ENCODE measurements at places on chromosomes 12 and 14. TPM values are rescaled to one million over a fixed set of nuclear protein-coding genes. Genes with fewer than 3 reads are reported as not detected.

DNA sequence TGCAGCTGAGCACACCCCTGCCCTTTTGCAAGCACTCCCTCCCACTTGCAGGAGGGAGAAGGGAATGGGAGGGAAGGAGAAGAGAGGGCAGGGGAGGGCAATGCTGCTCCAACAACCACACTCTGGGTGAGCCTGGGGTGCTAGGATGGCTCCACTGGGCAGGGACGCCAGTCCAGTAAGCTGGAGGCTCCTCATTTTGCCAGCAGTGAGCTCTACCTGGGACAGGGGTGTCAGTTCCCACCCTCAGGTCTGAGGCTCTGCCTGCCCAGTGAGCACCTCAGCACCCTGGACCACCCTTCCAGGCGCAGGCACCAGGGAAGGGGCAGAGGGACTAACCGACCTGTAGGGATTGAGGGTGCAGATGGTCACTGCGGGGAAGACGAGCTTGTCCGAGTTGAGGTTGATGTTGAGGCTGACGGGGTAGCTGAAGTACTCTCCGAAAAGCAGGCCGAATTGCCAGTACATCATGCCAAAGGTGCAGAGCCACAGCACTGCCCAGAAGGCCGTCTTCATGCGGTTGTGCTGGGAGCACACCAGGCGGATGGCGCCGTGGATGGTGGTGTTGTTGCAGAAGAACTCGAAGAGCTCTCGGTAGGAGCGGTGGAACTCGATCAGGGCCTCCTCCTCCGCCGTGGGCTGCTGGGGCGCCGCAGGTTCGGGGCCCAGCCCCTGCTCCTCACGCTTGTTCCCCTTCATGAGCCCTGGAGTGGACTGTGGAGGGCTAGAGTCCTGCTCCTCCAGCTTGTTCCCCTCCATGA is 1.2 kb downstream of the SCNN1A start:
- H3K36me3 ChIP-seq = no peaks in the 10 kb centered on the region
- no peaks in the 10 kb centered on the region for H3K27me3 ChIP-seq
- no peak overlapping the region for H3K27ac ChIP-seq
- H3K4me3 ChIP-seq = no peak overlapping the region

- no peak overlapping the region for H3K4me3 ChIP-seq
- H3K36me3 ChIP-seq = no peaks in the 10 kb centered on the region
- DNase-seq = no peak
- no peak overlapping the region for H3K27ac ChIP-seq
These were observed 23.6 kb downstream of the IRF2BPL start for GRCh38 chr14:77004711-77005460.

DNA sequence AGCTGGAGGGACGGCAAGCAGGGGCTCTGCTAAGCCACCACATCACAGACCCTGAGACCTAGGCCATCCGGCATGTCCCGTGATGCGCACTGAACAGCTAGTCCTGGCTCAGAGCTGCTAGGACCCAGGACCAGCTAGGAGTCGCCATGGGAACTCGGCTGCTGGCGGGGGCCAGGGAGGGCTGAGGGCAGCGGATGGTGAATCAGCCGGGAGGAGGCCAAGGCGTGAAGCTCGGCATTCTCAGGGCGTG is 5.1 kb downstream of the AHNAK2 start:
- H3K4me1 ChIP-seq = peaks cover 40% of the 10 kb centered on the region
- H3K4me3 ChIP-seq = no peak overlapping the region
- H3K36me3 ChIP-seq = no peaks in the 10 kb centered on the region
- H3K27me3 ChIP-seq = no peaks in the 10 kb centered on the region
- H3K27ac ChIP-seq = peak overlapping the region; percentile 9

DNA sequence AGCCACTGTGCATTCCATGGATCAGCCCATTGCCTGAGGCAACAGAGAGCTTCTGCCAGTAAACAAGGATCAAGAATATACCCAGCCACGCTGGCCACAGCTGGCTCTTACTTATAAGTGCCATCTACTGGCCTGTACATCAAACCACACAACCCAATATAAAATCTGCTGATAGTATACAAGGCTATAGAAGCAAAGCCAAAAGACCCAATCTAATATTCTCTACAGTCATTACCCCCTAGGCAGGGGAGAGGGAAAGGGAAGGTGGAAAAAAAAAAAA is 4.4 kb upstream of the FAM186B start:
- peak; percentile 12 for DNase-seq
- no peaks in the 10 kb centered on the region for H3K27me3 ChIP-seq
- H3K27ac ChIP-seq = no peak overlapping the region
- no peak overlapping the region for H3K4me3 ChIP-seq

- H3K4me3 ChIP-seq = no peak overlapping the region
- H3K4me1 ChIP-seq = peaks cover 6% of the 10 kb centered on the region
- H3K27me3 ChIP-seq = peaks cover 3% of the 10 kb centered on the region
- no peak overlapping the region for H3K27ac ChIP-seq
- H3K36me3 ChIP-seq = peaks cover 2% of the 10 kb centered on the region
- no peak for DNase-seq
These were observed 72.8 kb downstream of the PITPNM2 start for GRCh38 chr12:123078120-123078465.

GRCh38 chr12:69570545-69571399 is 14.5 kb upstream of the CCT2 start:
- peaks cover 4% of the 10 kb centered on the region for H3K4me1 ChIP-seq
- no peak overlapping the region for H3K4me3 ChIP-seq
- peaks cover 30% of the 10 kb centered on the region for H3K36me3 ChIP-seq
- H3K27ac ChIP-seq = no peak overlapping the region
- peak; percentile 69 for DNase-seq

GRCh38 chr12:21568115-21568514 is 36.5 kb downstream of the GYS2 start:
- no peak overlapping the region for H3K27ac ChIP-seq
- DNase-seq = no peak
- no peaks in the 10 kb centered on the region for H3K27me3 ChIP-seq
- no peaks in the 10 kb centered on the region for H3K36me3 ChIP-seq
- no peak overlapping the region for H3K4me3 ChIP-seq

DNA sequence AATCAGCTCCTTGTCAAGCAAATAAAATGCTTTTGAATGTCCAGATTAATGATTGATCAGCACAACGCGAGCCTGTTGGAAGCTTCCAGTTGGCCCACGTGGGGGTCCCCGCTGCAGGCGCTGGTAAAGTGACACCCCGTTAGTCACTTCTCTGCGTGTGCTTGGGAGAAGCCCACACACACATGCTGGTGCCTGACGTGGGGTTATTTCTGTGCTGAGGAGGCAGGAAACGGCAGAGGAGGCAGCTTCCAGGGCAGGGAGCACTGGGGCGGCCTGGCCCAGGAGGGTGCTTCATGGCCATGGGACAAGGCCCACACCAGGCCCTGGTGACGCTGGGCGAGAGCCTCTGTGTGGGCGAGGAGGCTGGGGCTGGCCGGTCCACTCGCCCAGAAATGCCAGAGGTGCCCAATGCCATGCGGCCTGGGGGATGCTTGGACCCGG is 101.5 kb downstream of the KIF26A start:
- H3K27me3 ChIP-seq = no peaks in the 10 kb centered on the region
- DNase-seq = no peak
- no peaks in the 10 kb centered on the region for H3K36me3 ChIP-seq
- H3K4me1 ChIP-seq = no peaks in the 10 kb centered on the region
- no peak overlapping the region for H3K4me3 ChIP-seq

DNA sequence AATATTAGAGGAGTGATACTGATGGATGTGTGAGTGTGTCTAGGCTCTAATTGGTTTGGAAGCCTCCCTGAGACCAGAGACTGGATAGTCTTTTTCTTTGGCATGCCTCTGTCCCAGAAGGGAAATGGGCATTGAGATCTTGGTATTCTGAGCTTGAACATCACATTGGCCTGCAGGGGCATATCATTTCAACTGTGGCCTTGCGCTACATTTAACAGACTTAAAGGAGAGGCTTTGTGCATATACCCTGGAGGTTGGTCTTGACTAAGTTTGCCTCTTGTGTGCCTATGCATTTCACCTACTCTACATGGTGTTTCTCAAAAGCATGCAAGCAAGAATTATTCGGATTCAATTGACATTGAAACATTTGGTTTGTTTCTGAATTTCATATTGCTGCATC is 185.4 kb downstream of the TMTC2 start:
- H3K4me3 ChIP-seq = no peak overlapping the region
- DNase-seq = no peak

DNA sequence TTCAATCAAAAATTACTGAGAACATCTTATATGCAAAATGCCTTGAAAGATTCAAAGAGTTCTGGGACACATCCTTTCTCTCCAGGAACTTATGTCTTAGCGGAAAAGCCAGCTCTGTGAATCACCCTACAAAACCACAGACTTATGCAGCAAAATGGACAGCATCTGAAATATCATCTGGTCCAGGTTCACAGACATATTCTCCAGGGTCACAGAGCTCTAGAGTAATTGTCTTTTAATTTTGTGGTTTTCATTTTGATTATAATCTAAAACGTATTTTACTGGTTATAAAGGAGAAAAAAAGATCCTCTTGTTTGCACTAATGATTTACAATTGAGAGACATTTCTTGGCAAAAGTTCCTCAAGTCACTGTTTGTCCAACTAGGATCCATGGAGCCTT is 246.2 kb downstream of the MSRB3 start:
- no peaks in the 10 kb centered on the region for H3K27me3 ChIP-seq
- peak; percentile 89 for DNase-seq
- no peak overlapping the region for H3K4me3 ChIP-seq
- no peak overlapping the region for H3K27ac ChIP-seq

DNA sequence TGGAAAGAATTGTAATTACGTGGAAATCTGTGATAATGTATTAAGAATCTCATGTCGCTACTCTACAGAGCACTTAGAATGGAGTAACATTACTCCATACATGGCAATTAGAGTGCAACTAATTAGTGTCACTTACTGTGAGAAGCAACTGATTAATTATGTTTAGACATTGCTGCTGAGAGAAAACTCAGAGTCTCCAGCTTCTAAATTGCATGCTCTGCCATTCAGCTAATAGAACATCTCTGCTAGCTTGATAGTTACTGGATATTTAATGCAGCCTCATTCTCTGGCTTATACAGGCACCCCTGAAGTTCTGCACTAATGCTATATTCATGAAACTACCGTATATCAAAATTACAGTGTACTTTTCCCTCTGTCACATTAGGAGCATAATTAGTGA is 338.4 kb downstream of the ADAMTS20 start:
- H3K4me1 ChIP-seq = no peaks in the 10 kb centered on the region
- no peak for DNase-seq
- H3K36me3 ChIP-seq = no peaks in the 10 kb centered on the region
- no peak overlapping the region for H3K4me3 ChIP-seq

DNA sequence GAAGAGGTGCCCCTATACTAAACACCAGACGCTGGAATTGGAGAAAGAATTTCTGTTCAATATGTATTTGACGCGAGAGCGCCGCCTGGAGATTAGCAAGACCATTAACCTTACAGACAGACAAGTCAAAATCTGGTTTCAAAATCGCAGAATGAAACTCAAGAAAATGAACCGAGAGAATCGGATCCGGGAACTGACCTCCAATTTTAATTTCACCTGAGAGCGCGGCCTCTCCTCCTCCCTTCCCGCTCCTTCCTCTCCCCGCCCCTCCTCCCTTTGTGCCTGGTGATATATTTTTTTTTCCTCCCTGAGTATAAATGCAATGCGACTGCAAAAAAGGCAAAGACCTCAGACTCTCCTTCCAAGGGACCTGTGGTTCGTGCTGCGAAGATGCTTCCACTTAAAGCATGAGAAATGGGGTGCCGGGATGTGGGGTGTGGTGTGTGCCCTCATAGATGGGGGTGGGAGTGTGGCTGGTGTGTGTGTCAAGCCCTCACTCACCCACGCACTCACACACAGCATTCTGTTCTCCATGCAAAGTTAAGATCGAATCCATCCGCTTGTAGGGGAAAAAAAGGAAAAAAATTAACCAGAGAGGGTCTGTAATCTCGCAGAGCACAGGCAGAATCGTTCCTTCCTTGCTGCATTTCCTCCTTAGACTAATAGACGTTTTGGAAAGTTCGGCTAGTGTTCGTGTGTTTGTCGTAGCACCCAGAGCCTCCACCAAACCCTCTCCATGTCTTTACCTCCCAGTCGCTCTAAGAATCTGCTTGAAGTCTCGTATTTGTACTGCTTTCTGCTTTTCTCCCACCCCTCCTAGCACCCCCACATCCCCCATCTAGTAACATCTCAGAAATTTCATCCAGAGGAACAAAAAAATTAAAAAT is 4.5 kb downstream of the HOXC10 start:
- peak; percentile 45 for DNase-seq
- no peak overlapping the region for H3K27ac ChIP-seq
- 0 out of 2 replicates have a peak, but pooled peaks cover 2% of the 10 kb centered on the region for H3K4me1 ChIP-seq
- H3K27me3 ChIP-seq = peaks cover 97% of the 10 kb centered on the region
- no peaks in the 10 kb centered on the region for H3K36me3 ChIP-seq

- peaks cover 93% of the 10 kb centered on the region for H3K27me3 ChIP-seq
- no peaks in the 10 kb centered on the region for H3K36me3 ChIP-seq
- no peak overlapping the region for H3K27ac ChIP-seq
- no peak overlapping the region for H3K4me3 ChIP-seq
These were observed 540 bp downstream of the PAX9 start for GRCh38 chr14:36662258-36662542.

DNA sequence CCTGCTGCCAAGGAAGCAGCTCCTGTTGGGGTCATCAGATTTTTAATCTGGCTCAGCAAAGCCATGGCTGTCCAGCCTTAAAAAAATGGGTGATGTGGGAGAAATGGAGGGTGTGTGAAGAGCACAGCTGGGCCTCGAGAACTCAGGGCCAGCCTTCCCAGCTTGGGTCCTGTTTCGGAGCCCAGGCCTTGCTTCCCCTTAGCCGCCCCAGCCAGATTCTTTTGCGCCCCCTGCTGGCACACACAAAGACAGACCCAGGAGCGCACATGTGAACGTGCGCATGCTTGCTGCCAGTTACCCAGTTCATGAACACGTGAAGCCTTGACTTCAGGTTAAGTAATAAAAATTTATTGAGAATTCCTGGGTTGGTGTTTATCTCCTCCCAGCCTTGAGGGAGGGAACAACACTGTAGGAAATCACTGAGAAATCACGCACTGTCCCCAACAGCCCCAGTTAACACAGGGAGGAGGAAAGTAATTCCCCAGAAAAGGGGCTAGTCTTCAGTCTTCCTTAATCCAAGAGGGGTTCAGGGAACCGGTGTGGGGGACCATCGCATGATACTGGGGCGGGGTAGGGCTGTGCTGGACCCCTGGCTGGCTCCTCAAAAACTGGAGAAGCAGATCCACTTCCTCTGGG is 5.3 kb downstream of the PHB2 start:
- peaks cover 9% of the 10 kb centered on the region for H3K4me1 ChIP-seq
- peak overlapping the region; percentile 33 for H3K27ac ChIP-seq
- H3K27me3 ChIP-seq = no peaks in the 10 kb centered on the region

KRT6C gene
- total RNA-seq = not detected

BCL11B gene
- under 0.01 TPM for total RNA-seq

WNT1 gene
- not detected for total RNA-seq

XRCC3 gene
- 7.5 TPM for total RNA-seq

CLMN gene
- under 0.01 TPM for total RNA-seq

Data from IMR-90 (cell line).